Left cardiac atrium (tissue), 4 donors: ENCODE measurements at places on chromosomes 2 and 18. TPM values are rescaled to one million over a fixed set of nuclear protein-coding genes. Genes with fewer than 3 reads are reported as not detected.

SPR gene
- total RNA-seq: 29.2 TPM

EDAR gene
- total RNA-seq: not detected

CCNT2 gene
- 24.2 TPM for total RNA-seq

TSPYL6 gene
- not detected for total RNA-seq

DNA sequence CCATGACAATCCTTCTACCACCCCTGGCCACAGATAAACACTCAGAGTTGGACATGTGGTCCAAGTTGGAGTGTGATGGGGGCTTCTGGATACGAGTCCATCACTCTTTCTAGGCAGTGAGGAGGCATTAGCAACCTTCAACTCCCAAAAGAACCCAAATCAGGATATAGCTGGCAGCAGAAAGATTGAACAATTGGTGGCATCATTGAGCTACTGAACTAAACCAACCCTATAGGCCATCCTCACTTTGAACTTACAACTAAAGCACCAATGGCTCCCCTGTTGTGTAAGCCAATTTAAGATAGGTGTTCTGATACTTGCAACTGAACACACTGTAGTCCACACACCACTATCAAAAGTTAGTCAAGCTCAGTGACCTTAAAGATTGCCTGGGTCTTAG, 24.0 kb upstream of the MARCO start:
- no peak for DNase-seq

- no peak for DNase-seq
Measured at GRCh38 chr18:72871091-72871490, 3.3 kb upstream of the NETO1 start.

DNA sequence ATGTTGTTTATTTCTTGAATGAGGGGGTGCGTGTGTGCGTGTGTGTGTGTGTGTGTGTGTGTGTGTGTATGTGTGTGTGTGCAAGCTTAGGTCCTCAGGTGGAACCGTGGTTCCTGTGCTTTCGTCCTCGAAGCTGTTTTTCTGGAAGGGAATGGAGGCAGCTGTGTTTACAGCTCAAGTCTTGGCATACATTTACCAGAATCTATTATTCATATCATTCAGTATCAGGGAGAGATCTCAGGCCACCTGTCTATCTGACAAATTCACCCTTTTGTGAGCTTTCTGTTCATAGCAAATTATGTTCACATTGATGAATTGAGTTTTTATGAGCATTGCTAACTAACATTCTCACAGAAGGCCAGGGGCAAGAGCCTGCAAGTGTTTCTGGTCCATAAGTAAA, 550.4 kb downstream of the ARHGAP15 start:
- no peak for DNase-seq

DNA sequence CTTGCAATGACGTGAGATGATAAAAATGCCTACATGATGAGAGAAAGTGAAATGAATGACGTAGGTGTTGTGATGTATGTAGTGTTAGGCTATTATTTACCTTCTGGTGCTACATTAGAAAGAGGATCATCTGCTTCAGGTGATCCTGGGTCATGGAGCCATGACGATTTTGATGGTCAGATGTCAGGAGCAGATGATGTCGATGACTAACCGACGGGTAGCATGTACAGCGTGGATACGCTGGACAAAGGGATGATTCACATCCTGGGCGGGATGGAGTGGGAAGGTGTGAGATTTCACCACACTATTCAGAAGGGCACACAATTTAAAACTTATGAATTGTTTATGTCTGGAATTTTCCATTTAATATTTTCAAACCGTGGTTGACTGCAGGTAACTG, 43.5 kb upstream of the ACVR1C start:
- no peak for DNase-seq

GRCh38 chr2:14804902-14805301, 172.4 kb downstream of the LRATD1 start:
- DNase-seq: no peak
